Stimulated activated CD4-positive, alpha-beta T cell treated with anti-CD3 and anti-CD28 coated beads, Interleukin-4, amount 100 ng/mL, for 4 hours (primary cell): ENCODE measurements at places on chromosomes 11 and 22.
A peak's percentile ranks its signal among the peaks of the same experiment; 100 is the strongest.

DNA sequence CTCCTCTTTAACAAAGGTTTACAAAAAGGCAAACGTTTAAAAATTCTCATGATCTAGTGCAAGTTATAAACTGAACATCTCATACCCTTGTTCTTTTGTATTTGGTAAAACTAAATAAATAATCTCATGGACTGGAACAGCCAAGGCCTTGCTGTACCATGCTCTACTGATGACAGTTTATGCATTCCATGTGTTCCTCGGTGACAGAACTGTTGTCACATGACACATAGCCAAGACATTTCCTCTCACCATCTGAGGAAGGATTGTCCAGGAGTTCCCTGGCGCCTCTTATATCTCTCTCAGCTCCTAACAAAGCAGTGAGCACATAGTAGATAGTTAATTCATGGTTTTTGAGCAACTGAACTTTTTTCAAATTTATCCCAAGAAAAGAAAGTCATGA, 12.6 kb downstream of the CCDC83 start:
- DNase-seq = no peak

DNA sequence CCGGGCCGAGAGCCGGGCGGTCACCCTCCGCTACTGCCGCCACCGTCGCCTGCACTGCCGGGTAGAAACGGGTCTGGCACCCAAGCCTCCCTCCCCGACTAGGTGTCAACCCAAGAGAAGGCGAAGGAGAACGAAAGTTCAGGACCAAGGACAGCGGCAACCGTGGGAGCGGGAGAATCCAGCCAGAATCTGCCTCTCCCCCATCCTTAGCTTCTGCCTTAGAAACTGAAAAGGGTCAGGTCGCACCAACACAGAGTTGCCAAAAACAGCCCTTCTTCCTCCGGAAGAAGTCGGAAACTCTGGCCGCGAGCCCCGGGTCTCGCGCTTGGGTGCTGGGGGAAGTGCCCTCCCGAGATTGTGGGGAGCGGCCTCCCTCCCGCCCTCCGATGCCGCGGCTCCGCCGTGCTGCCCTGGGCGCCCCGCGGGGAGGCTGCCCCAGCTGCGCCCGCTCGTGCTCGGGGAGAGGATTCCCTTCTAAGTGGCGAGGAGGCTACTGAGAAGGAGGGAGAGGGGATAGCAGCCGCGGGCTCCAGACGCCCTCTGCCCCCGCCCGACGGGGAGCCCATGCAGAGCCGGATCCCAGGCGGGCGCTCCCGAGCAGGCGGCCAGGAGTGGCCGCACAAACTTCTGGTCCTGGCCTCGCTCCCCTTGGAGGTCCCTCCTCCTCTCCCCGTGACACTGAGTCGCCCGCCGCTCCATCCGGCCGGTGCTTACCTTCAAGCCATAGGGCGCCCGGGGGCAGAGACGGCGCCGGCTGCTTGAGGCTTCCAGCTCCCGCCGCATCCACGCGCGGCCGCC, 637 bp downstream of the DRD2 start:
- DNase-seq = peak; percentile 15

DNA sequence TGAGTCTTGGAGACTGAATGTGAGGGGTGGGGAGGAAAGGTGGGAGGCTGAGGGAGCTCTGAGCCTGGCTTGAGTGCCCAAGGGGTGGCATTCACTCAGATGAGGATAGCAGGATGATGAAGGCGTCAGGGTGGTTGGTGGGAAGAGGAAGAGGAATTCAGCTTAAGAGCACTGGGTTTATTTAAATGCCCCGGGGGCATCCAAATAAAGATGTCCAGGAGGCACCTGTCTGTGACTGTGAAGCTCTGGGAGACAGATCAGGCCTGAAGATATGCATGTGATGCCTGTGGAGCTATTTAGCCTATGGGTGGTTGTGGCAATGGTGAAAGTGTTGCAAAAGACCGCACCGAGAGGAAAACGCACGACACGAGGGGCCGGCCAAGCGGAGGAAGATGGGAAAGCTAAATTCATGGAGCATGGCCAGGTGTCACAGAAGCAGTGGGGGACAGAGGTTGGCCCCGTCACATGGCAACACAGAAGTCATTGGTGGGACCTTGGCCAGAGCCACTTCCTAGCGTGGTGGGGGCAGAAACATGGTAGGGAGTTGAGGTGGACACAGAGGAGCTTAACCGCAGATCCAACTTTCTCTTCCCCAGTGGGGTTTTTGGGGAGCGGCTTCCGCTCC, 15.5 kb downstream of the SLC37A2 start:
- no peak for DNase-seq

DNA sequence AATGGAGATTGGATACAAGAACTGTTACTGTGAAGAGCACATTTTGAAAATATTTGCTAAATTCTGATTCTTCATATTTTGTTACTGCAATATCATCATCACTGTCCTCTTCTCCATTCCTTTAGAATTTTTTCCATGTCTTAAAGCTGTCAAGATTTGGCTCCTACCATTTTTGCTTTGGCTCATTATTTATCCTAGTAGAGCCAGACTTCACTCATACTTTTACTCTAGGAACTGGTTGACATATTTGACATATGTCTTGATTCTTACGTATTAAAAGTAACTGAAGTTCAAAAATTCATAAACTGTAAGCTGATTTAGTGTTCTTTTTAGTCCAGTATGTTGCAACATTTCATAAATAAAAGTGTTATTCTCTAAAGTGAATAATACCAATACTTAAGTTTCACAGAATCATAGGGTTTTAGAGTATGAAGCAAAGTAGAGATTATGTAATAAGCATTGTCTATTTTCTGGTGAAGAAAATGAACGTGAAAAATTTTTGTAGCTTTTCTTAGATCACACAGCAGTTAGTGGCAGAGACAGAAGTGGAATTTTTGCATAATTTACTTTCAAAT, 225.6 kb downstream of the TMEM135 start:
- no peak for DNase-seq

DNA sequence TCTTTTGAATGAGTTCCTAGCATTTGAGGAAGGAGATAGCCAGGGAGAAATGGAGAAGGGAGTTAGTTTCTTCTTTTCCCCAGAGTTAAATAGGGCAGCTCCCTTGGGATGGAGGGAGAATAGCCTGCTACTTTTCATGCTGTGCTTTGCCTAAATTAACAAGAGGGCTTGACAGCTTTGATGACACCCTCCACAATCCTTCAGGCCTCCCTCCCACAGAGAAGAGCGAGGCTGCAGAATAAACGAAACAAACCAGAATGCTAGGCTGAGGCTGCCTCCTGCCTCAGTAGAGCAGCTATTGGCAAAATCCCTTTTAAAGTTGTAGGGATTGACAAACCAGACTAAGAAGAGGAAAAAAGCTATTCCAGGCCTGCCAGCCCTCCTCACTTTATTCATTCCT, 94.6 kb downstream of the C11orf58 start:
- DNase-seq = no peak

- no peak for DNase-seq
Observed at GRCh38 chr22:22218302-22218701, 26.3 kb upstream of the VPREB1 start.

DNA sequence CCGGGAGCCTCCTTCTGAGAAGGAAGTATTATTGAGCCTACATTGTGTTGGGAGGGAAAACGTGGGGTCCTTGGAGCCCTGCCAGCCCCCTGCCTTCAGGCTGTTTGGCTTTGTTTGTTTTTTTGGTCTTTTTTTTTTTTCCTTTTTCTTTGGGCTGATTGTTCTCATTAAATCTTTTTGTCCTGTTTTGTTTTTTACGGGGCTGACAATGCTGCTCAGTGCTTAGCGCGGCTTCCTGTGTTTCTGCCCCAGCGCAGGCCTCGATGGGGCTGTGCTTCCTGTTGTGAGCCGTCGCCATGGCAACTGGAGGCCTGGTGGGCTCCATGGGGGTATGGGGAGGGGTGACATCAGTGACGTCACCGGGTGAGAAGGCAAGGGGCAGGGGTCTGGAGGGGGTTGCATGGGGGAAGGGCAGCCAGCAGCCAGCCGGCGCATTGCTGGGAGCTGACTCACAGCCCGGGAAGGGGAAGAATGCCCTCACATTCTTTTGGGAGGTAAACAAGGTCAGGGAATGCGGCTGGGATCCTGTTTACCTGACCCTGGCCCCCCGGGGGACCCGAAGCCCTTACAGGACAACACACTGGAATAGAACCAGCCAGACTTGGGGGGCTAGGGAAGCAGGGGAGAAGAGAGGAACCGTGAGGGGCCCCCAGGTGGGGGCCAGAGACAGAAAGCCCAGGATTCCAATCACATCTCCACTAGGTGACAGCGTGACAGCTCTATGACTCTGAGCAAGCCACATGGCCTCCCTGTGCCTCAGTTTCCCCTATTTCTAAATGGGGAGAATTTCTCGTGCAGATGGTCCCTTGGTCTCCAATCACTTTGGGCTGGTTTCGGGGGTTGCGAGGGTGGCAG, 22.2 kb upstream of the CBX7 start:
- DNase-seq = peak; percentile 44

GRCh38 chr11:95512177-95512576, 277.4 kb downstream of the FAM76B start:
- DNase-seq = no peak

- no peak for DNase-seq
Observed at GRCh38 chr11:75734491-75735180, 17.0 kb downstream of the MOGAT2 start.

DNA sequence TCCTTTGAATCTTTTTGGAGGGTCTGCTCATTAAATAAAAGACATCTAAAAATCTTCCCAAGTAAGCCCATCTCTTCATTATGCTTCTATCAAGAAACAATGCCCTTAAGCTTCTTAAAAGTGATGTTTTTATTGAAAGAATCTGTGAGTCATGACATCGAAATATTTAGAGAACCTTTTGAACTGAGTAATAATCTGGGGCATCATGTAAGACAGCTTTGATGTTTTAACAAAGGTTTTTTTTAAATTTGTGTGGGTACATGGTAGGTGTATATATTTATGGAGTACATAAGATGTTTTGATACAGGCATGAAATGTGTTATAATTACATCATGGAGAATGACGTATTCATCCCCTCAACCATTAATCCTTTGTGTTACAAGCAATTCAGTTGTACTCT, 46.8 kb downstream of the PLAAT5 start:
- DNase-seq = no peak

GRCh38 chr11:27055065-27055682, 14.6 kb downstream of the BBOX1 start:
- DNase-seq = no peak

GRCh38 chr11:68031144-68031464, 623 bp downstream of the NDUFS8 start:
- DNase-seq = peak; percentile 9

DNA sequence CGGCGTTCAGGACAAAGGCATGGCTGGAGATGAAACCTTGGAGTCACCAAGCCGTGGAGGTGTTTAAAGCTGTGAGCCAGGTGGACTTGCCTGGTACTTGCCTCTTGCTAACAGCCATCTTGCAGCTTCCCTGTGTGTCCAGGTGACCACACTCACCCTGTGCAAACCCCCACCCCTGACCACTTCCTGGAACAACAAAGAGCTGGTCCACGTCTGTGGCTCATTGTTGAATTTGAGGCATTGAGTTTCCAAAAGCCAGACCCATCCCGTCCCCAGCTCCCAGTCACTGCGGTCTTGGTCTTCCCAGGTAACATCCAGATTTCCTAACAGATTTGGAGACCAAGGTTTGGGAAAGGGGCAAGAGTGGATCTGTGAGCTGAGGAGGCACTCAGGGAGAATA, 18.5 kb downstream of the DHCR7 start:
- no peak for DNase-seq
